Activated T-cell treated with anti-CD3 and anti-CD28 coated beads for 4 hours (primary cell): ENCODE measurements at places on chromosomes 4 and X.

DNA sequence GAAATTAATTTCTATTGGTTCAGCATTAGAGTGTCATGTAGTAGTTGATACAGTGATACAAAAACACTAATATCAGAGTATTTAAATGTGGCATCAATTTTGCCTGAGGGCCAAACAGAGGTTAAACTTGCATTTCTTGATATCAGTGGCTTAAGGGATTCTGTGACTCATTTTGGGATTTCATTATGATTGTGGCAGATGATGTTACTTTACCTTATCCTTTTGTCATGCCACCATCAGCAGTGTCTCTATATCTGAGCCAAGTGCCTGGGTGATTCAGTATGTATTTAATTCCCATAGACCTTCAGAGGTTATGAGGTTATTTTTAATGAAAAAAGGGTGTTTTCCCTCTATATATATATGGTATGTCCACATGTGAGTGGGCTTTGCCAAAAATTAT, 582.9 kb downstream of the ADGRL3 start:
- DNase-seq = no peak

- no peak for DNase-seq
These were observed 176.5 kb downstream of the QDPR start for GRCh38 chr4:17335371-17335770.

GRCh38 chr4:169341490-169341889, 70.7 kb upstream of the SH3RF1 start:
- DNase-seq = no peak

GRCh38 chr4:100929135-100929534, 411.3 kb upstream of the EMCN start:
- DNase-seq = no peak

GRCh38 chr4:156313497-156313896, 359.8 kb upstream of the CTSO start:
- no peak for DNase-seq

- DNase-seq = no peak
These were observed 126.0 kb upstream of the CXorf66 start for GRCh38 chrX:140091125-140091886.

DNA sequence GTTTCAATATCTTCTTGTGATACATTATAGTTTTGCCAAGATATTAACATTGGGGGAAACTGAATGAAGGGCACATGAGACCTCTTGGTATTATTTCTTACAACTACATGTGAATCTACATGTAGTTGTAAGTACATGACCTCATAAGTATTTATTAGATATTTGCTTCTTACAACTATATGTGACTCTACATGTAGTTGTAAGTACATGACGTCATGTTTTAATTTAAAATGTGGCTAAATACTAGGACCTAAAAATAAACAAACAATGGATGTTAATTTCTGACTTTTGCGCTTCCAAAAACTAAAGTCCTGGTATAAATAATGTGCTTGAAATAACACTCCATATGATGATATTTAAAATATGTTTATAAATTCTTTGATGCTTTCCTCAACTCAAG, 190.2 kb downstream of the CBLL2 start:
- no peak for DNase-seq

- DNase-seq = no peak
These were observed 32.9 kb downstream of the SLC2A9 start for GRCh38 chr4:9988363-9988749.

DNA sequence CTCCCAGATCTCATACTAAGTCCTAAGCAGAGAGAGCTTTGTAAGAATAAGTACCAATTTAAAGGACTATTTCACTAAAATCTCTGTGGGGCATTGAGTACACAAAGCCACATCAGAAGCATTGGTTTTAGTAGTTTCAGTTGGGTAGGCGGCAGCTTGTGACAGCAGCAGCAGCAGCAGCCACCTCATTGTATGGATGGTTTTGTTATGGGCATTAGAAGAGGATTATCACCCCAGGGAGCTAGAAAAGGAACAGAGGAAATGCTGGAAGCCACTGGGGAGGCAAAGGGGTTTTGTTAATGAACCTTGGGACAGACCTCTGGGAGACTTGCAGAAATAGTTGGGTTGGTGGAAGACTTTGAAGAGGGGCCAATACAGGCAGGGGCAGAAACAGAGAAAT, 93.9 kb upstream of the FRMPD3 start:
- DNase-seq = no peak

GRCh38 chrX:7704205-7704604, 138.8 kb upstream of the VCX start:
- no peak for DNase-seq

DNA sequence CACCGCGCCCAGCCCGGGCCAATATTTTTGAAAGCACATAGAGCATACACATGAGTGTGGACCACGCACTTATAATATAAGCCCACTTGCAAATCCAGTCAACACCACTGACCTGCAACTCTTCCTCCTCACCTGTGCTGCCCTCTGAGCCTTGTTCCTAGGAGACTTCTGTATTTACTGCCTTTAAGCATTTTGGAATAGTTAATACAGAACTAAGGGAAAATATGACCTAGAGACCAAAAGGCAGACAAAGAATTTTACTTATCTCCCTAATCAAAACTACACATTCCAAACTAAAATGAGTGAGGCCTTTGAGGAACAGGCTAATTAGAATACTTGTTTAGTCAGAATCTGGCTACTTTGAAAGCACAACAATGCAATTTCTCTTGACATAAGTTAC, 89.1 kb downstream of the RELL1 start:
- DNase-seq = no peak

DNA sequence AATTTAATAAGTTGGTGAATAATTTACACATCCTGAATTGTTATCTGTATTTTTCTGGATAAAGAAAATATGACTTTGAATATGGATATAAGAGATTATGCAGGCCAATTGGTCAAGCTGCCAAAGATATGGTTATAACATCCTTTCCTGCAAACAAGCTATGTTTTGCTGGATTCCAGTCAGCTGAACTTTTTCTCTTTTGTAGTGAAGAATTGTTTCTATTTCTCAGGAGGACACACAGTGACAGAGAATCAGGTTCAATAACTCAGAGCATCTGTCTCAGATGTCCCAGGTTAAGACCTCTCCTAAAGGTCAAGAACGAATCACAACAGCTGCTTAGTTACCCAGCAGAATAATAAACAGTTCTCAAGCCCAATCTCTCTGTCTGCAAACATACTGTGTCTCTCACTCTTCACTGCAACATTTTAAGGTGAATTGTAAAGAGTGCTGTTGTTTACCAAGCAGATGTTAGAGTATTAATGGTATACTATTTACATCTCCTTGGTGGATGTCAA, 189.5 kb upstream of the ANKRD50 start:
- no peak for DNase-seq

GRCh38 chr4:39609454-39609931, 29.2 kb downstream of the SMIM14 start:
- no peak for DNase-seq

- no peak for DNase-seq
These were observed 43.2 kb downstream of the SLC9A6 start for GRCh38 chrX:136028383-136028984.

DNA sequence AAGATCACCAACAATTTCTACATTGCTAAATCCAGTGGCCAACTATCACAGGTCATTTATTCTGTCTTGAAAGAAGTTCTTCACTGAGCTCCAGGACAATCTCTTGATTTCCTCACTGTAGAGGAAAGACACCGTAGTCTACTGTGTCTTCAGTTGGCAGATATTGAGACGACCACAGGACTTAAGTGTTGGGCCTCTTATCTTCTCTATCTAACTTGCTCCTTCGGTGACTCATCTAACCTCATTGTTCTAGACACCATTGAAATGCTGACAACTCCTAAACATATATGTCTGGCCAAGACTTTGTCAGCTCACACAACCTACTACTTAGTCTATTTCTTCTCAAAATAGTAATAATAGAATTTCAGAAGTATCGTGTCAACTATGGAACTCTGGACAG, 425.8 kb downstream of the ARAP2 start:
- no peak for DNase-seq

DNA sequence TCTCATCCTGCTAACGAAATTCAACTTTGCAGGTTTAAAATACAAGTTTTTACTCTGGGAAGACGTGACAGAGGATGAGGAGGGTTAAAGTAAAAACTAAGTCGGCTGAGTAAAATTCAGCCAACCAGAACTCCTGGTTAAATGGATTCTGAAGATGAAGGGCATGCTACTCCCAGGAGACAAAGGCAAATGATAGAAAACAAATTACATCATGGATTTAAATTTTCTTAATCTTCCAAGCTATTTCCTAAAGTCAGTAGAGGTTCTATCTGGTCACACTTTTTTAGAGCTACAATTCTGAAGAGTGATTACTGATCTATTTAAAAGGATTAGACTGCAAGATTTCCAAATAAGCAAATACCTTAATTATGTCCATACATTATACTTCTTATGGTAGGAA, 47.9 kb downstream of the ZNF827 start:
- no peak for DNase-seq

GRCh38 chr4:115090483-115091075, 22.8 kb downstream of the NDST4 start:
- DNase-seq = no peak

DNA sequence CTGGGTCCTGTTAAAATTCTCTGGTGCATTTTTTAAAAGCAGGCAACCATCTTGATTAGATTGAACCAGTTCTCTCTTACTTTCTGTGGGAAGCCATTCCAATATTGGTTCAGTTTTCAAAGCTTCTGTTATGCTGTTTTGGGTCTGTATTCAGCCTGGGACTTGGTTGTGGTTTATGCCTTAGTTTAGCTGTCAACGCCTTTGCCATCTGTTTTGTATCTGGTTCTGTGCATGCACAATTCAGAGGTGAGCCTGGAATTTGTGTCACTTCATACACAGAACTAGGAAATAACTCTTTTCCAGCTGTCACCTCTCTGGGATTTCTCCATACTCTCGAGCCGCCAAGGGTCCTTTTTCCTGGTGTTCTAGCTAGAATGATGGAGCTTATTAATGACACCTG, 46.2 kb downstream of the STAP1 start:
- DNase-seq = no peak

DNA sequence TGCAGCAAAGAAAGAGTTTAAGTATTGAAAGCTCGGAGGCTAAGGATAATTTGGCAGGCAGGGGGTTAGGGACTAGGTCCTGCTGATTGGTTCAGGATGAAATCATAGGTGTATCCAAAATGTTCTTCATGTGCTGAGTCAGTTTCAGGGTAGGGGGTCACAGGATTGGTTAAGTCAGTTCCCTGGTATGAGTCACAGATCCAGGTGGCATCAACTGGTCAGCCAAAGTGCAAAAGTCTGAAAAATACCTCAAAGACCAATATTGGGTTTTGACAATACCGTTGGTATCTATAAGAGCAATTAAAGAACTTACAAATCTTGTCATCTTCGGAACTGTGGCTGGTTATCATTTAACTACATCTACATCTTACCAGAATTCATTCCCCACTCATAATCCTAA, 25.6 kb upstream of the PRDM8 start:
- no peak for DNase-seq

DNA sequence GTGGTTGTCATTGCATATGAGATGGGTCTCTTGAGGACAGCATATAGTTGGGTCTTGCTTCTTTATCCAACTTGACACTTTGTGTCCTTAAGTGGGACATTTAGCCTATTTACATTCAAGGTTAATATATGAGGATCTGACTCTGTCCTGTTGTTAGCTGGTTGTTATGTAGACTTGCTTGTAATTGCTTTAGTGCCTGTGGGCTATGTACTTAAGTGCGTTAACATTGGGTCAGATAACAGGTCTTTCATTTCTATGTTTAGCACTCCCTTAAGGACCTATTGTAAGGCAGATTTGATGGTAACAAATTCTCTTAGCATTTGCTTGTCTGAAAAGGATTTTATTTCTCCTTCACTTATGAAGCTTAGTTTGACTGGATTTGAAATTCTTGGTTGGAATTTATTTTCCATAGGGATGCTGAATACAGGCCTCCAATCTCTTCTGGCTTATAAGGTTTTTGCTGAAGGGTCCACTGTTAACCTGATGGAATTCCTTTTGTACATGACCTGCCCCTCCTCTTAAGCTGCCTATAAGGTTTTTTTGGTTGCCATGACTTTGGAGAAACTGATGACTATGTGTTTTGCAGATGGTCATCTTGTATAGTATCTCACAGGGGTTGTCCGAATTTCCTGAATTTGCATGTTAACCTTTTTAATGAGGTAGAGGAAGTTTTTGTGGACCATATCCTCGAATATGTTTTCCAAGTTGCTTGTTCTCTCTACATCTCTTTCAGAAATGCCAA, 162.0 kb downstream of the NKX6-1 start:
- DNase-seq = no peak

DNA sequence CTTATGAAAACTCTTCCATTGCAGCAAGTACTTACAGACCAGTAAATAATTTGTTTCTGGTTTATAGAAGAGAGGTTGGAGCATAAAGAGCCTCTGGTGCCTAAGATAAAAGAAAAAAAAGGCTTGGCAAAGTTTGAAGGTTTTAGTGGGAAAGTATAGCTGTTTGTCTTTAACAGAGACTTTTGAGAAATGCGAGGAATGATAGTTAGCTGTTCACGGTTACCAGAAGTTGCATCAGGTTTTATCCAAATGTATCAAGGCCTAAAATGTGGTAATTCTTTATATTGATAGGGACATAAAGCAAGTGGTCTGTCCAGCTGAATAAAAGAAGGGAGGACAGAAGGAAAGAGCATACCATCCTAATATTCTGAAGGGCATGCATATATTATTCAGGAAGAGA, 29.3 kb downstream of the RAP1GDS1 start:
- DNase-seq = no peak

GRCh38 chrX:32116047-32116446, 1044.2 kb upstream of the FTHL17 start:
- no peak for DNase-seq

GRCh38 chr4:176533159-176533558, 213.4 kb downstream of the SPCS3 start:
- no peak for DNase-seq

DNA sequence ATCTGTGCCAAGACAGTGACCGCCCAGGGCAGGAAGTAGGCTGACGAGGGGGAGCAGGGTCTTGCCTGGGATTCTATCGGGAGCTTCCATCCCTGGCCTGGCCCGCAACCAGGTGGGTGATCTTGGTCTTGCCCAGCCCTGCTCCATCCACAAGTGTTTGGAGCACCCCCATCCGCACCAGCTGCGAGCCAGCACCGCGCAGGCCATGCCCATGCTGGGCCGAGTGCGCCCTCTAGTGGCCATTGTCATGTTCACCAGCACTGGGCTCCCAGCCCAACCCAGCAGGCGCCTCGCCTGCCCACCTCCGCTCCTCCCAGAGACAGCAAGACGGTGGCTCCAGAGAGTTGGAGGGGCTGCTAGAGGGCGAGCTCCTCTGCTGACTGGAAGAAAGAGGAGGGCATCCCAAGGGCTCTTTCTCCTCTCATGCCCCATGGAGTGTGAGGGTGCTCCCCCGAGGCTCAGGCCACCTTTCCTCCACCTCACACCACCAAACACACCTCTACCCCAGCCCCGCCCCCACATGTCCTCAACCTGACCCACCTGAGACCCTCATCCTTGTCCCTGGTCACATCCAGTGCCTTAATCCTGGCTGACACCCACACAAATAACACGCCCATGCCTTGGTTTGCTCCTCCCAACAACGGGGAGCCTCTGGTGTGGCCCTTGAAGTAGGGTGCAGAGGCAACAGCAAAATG, 9.8 kb upstream of the ATP2B3 start:
- peak; percentile 68 for DNase-seq

DNA sequence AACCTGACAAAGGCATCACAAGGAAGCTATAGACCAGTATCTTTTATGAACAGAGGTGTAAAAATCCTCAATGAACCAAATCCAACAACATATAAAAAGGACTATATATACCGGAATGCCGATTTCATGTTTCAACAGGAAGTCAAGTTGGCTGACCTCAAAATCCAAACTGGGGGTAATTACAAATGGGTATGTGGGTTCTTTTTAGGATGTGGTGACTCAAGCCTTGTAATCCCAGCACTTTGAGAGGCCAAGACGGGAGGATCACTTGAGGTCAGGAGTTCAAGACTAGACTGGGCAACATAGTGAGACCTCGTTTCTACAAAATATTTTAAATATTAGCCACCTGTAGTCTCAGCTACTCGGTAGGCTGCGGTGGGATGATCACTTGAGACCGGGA, 10.4 kb downstream of the PRSS48 start:
- no peak for DNase-seq
